ENCODE measurements at places on chromosomes 2 and 18. TPM values are rescaled to one million over a fixed set of nuclear protein-coding genes. Genes with fewer than 3 reads are reported as not detected.

Gene LIMS3
- total RNA-seq, result 5.2 TPM

Gene PHOSPHO2
- 1.9 TPM for total RNA-seq

Gene TUBA4B
- total RNA-seq, result not detected

Gene CPLX4
- not detected for total RNA-seq

Gene TTR
- total RNA-seq, result not detected

Gene CYS1
- total RNA-seq, result 2.0 TPM
